CD4-positive, alpha-beta memory T cell (primary cell): ENCODE measurements at places on chromosomes 16 and 17.
A peak's percentile ranks its signal among the peaks of the same experiment; 100 is the strongest.

- no peak for DNase-seq
Observed at GRCh38 chr17:1630662-1631061, 2.0 kb upstream of the SLC43A2 start.

DNA sequence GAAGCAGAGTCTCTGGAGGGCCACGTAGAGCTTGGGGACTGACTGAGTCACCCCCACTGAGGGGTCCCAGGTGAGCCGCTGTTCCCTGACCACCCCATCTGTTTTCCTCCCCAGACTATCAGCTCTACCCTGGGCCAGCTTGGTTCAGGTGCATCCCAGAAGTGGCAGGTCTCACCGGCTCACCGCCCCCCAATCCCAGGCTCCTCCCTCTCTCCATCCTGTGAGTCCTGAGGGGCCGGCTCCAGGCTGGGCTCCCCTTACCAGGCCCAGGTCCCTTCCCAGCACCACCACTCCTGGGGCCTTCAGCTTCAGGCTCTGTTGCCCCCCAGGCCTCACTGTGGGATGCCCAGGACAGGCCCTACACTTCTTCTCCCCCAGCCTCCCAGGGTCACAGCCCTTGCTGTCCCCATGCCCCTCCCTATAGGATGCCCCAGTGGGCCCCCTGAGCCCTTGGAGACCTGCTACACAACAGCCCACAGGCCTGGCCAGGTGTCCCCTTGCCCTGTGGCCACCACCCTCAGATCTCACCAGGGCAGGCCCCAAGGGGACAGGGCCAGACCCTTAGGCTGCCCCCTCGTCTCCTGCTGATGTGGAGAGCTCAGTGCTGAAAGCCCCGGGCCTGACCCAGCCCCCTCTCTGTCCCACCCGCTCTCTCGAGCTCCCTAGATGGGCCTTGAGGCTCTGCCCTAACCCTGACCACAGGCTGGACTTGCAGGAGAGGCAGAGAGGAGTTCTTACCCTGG lies 40.4 kb downstream of the TNFRSF13B start:
- DNase-seq, result no peak

DNA sequence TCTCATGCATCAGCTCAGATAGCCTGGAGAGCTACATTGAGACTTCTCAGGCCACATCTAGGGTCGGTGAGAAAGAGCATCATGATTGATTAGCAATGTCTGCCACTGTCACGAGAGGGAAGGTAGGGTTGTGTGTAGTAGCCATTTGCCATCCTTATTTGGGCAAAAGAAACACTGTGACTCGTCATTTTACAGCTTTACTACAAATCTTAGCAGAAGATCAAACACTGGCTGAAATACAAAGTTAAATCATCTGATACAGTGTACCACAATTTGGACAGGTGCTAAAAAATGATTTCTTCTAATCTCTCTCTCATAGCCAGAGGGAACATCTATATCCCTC lies 334.3 kb downstream of the CBLN1 start:
- no peak for DNase-seq

- DNase-seq, result no peak
Observed at GRCh38 chr16:88924834-88925539, 52.0 kb downstream of the CBFA2T3 start.

DNA sequence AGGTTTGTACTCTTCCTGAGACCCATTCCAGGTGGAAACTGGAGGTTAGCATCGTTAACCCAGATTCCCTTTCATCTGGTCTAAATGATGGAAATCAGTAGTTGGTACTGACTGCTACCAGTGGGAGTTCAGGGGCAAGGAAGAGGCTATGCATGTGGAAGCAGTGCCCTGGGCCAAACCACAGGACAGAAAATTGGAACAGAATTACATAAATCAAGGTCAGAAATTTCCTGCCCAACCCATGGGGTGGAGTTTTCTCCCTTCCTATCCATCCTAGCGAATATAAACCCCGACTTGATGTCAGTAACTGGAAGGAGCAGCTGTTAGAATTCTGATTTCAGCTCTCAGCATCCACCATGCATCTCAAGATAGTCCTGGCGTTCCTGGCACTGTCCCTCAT lies at the start of gene AOC2:
Gene AOC2 (plus strand): TSS at position 310 of the 400 bp plus-strand sequence. CDS start 47 bp downstream, at position 357.
- DNase-seq, result no peak

DNA sequence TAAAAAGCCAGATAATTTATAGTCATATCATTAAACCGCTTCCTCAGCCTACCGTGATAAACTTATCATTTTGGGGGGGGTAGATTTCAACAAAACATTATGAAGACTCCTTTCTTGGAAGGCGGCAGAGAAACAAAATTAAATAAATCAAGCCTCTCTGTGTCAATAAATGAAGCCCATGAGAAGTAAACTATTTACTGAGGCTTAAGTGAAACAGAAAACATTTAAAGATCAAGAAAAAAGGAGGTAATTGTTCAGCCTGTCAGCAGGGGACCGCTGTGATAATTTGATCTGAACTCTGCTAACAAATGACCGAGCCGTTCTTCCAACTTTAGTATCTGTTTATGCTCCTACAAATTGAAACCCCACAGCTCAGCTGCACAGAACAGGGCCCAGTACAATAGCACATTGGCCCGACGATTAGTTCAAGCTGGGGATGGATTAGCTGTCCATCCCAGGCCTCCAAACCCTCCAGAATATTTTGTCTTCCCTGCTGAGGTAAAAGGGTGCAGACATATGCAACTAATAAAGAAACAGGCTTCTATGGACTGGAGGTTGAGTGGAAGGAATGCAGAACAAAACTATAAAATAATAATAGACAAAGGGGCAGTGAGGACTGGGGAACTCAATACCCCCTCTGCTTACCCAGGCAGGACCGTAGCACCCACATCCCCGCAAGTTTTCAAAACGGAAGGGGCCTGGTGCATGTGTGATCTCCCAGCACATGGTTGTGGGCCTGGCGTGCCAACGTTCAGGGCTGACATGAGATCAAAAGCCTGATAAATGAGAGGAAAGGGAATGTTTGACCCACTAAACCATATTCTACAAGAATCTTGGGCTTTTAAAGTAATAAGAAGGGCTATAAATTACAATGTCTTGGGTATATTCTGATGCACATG lies 298.1 kb upstream of the IRX5 start:
- no peak for DNase-seq

DNA sequence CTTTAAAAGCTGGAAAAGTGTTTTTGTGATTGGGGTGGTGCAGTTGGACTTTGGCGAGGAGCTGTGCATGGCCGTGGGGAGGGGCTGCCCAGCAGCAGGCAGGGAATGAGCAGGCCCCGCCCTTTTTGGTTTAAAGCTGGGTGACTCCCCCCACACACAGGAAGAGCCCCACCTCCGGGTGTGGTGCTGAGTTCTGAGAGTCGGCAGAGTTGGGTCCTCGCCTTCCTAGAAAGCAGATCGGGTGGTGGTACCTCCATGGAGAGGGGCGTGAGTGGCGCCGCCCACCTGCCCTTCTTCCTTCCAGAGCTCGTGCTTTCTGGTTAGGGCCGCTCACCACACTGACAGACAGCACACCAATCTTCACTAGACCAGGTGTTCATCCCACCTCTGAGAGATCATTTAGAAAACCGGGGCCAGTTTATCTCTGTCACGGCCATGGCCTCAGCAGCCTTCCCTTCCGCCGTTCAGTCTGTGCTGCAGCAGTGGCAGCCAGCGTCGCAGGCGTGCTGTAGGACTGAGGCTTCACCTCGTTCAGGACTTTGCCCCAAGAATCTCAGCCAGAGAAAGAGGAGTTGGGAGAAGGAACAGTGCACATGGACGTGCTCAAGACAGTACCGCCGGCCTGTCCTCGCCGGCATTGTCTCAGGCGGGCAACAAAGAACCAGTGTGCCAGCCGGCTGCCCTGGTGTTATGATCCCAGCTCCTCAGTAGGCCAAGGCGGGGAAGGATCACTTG lies 144.0 kb upstream of the CHMP6 start:
- peak; percentile 37 for DNase-seq

- no peak for DNase-seq
Observed at GRCh38 chr16:81107511-81107910, 11.3 kb upstream of the GCSH start.

- DNase-seq, result no peak
Observed at GRCh38 chr17:41322903-41323895, 7.7 kb upstream of the KRTAP17-1 start.

DNA sequence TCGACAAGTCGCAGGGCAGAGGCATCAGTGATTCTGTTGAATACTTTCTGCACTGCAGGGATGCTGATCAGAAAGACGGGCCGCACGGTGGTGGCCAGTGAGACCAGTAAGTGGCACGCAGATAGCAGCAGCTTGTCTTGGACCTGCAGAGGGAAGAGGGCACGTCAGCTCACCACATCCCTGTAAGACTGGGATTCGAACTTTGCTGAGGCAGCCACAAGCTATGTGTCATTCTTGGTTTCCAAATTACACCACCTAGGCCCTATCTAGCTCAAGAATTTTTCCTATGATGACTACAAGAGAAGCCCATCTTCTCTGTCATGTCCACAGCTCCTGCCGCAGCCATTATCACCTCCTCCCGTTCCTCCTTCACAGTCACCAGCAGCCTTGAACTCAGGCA lies 49.4 kb upstream of the GSG1L start:
- DNase-seq, result no peak

- DNase-seq, result no peak
Observed at GRCh38 chr17:80097127-80097621, 4.2 kb upstream of the GAA start.

DNA sequence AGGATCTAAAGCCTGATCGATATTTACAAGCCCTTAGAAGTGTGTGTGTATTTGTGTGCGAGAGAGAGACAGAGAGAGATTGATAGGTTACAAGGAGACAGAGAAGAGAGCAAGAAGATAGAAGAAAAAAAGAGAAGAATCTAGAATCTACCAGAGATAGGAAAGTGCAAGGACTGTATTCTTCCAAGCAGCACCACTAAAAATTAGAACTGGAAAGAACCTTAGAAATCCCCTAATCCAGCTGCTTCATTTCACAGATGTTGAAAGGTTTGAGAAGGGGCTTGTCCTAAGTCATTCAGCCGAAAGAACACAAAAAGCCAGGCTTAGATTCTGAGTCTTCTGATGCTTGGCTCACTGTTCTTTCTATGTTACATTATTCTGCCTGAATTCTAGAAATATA lies 92.2 kb downstream of the HS3ST3A1 start:
- DNase-seq, result no peak

DNA sequence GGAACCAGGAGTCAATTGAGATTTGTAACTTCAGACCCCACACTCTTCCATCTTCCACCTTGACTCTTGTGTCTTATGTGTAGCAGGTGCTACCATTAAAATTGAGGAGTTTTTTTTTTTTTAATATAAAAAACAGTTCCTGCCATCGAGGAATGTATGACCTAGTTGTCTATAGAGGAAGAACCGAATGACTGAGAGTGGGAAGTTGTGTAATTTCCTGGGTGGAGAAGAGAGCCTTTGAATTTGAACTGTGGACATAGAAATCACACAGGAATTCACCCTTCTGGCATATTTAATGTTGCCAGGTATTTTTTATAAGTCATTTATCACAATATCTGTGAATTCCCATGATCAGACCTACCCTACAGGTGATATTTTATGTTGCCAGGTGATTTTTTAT lies 22.0 kb downstream of the SP2 start:
- DNase-seq, result no peak

- DNase-seq, result no peak
Observed at GRCh38 chr16:20364051-20364450, 11.5 kb upstream of the UMOD start.

DNA sequence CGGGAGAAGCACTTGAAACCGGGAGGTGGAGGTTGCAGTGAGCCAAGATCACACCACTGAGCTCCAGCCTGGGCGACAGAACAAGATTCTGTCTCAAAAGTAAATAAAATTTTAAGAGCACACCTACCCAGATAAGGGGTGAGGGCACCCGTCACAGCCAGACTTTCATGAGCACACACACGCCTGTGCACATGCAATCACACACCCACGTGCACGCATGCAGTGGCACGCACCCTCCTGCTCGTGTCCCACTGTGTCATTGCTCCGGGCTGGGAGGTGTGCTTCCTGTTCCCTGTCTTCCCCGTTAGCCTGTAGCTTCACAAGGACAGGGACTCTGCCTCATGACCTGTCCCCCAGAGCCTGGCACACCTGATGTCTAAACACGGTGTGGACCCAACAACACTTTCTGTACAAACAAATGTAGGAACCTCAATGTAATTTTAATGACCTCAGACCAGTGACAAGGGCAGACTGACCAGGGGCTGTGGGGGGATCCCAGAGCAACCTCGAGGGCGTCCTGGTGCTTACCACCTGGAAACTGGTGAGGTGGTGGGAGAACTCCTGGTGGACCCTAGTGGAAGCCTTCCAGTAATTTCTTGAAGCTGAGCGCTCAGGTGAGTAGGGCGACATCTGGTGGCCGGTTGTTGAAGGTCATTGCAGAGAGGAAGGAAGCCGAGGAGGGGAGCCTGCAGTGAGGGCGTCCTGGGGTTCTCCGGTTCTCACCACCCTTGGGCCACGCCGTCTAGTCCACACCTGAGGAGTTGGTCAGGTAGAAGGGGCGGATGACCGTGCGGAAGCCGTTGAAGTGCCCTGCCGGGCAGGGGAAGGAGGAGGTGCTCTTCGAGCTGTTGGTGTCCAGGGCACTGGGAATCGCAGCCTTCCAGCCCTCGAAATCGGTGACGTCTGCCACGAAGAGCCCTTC lies 8.6 kb downstream of the LGALS3BP start:
- DNase-seq, result peak; percentile 66

- DNase-seq, result no peak
Observed at GRCh38 chr17:50152736-50153135, 2.3 kb upstream of the PPP1R9B start.

DNA sequence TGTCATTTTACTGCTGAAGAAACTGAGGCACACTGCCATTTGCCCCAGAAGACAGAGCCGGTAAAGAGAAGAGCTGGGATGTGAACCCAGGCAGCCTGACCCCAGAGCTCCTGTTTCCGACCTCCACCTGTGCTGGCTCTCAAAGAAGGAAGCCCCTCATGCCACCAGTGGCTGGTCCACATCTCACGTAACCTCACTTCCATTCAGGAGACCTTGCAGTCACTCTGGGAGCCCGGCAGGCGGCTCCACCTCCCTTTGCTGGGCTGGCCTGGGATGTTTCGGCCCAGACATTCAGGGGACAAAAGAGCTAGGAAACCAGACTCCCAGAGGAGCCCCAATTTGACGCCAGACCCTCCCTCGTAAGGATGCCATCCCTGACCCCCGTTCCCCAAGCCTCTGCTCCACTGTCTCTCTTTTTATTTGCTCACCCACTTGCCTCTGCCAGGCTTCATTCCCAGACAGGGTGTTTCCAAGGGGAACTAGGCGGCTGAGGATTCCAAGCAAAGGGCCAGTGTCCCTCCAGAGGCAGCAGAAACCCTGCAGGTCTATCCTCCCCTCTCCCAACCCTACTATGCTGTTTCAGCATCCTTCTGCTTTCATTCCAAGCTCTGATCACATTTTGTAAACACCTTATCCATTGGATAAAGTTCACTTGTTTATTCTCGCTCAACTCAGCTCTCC lies 2.8 kb downstream of the TAF1C start:
- no peak for DNase-seq

GRCh38 chr17:50051082-50051576 lies 4.8 kb upstream of the ITGA3 start:
- no peak for DNase-seq

DNA sequence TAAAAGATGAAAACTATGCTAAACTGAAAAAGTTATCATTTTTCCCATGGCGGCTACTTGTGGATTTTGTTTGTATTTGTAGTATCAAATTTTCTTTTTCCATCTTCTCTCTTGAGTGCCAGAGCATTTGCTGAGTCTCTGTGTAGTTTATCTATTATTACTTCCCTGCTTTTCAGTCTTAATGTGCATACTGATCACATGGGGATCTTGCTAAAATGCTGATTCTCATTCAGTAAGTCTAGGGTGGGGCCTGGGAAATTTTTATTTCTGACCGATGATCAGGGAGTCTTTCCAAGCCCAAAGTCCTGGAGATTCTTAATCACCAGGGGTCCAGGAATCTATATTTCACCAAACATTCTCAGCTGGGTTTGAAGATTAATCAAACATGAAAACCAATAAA lies 189.0 kb upstream of the GOT2 start:
- DNase-seq, result no peak

GRCh38 chr17:49553676-49554335 lies 21.9 kb upstream of the NXPH3 start:
- DNase-seq, result no peak
